HFFc6 (cell line): ENCODE measurements at places on chromosomes 3 and 15.

- DNase-seq = no peak
These were observed at the start of gene APOD for GRCh38 chr3:195583831-195584542. Gene APOD (minus strand): TSS chr3:195583940. CDS start chr3:195579461, 4,479 bp downstream.

- DNase-seq = no peak
These were observed 210.7 kb upstream of the KCNH8 start for GRCh38 chr3:18937574-18937973.

- DNase-seq = no peak
These were observed 498.4 kb upstream of the ALCAM start for GRCh38 chr3:104868291-104868690.

GRCh38 chr3:64827431-64827830, 139.6 kb upstream of the ADAMTS9 start:
- no peak for DNase-seq
